CD4-positive, alpha-beta T cell treated with Interferon gamma for 1 hour (primary cell): ENCODE measurements at places on chromosomes 4 and X.

DNA sequence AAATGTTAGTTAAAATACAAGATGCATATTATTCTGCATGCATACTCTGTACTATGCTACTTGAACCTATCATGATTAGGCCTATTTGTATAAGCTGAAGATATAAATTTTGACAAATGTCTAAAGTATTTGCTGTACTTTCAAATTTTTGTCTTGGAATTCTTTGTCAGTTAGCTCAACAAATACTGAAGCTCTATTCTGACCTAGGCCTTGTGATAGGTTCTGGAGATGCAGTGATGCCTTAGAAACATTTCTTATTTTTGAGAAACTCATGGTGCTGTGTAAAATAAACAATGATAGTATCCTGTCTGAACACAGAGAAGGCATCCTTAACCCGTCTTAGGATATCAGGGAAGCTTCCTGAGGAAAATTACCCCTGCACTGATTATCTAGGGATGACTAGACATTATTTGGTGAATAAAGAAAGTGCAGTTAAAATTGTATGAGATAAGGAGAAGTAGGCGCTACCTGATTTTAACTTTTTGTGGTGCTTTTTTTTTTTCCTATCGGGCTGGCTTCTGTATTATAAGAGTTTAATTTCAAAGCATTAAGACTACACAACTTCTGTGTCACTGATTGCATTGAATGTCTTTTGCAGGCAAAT, 43.4 kb downstream of the MOB1B start:
- no peak for DNase-seq

DNA sequence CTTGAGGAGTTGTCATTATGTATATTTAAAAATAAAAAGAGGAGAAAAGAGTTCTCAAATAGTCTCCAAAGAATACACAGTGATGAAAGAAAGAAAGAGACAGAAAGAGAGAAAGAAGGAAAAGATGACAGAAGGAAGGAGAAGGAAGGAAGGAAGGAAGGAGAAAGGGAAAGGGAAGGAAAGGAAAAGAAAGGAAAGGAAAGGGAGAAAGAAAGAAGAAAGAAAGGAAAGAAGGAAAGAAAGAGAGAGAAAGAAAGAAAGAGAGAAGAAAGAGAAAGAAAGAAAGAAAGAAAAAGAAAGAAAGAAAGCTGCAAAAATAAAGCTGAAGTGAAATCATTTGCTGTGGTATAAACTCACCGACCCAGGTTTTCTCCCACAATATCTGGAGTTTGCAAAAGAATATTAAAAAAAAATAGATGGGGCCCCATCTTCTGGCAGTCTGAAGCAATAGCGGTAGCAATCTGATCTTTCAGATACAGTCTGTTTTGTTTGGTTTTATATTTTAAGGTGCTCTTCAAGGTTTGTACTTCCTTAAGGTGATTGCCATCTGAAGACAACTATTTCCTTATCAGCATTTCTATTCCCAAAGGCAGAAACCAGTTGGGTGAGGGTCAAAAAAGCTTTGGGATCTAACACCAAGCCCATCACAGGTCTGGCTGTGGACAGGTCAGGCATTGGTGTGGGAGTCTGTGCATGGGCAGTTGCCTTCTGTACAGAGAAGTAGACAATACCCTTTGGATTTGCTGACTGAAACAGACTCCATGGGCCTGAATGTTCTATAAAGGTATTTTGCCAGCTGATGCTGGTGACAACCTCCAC, 160.4 kb downstream of the CPEB2 start:
- DNase-seq: no peak

GRCh38 chrX:122934131-122934530, 249.9 kb upstream of the GRIA3 start:
- no peak for DNase-seq

DNA sequence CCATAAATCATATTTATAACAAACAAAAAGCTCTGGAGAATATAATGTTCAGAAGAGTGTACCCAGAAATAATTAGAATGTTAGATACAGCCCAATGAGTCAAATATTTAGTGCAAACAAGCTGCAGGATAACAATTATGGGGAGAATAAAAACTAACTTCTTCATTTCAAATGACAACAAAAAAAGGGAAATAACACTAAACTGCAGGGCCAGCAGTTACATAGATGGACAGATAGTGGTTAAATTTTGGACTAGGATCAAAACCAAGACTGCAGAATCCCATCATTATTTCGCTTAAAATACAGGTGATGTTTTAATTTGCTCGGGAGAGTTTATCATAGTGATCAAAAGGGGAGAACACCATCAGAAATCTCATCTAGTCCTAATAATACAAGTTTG, 617 bp upstream of the GPR34 start:
- DNase-seq: no peak

DNA sequence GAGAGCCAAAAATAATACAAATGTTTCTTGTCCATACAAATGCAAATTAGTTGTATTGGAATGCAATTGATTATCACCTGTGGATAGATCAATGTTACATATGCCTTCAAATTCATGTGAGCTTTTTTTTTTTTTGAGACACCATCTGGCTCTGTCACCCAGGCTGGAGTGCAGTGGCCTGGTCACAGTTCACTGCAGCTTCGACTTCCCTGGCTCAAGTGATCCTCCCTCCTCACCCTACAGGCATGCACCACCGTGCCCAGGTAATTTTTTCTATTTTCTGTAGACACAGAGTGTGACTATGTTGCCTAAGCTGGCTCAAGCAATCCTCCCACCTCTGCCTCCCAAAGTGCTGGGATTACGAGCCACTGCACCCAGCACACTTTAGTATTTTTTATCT, 38.6 kb upstream of the TMEM184C start:
- no peak for DNase-seq
